Stimulated activated CD4-positive, alpha-beta T cell treated with anti-CD3 and anti-CD28 coated beads, Interleukin-2, amount 100 ng/mL, for 24 hours (primary cell): ENCODE measurements at places on chromosomes 12 and 14.

DNA sequence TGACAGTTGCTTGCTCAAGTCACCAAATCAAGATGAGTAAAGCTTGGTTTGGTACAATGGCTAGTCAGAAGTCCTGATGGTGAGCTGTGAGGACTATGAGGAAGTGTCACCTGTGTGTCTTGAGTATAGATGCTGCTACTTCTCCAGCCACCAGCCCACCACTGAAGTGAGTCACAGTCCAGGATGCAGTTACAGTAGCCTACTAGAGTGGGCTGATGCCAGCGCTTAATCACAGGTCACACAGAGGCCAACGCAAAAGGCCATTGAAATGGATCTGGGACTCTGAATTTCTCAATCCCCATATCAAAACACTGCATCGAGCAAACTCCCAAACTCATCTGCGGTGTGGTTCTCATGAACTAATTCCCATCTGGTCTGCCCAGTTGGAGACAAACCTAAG is 223.1 kb downstream of the ANO6 start:
- no peak for DNase-seq

DNA sequence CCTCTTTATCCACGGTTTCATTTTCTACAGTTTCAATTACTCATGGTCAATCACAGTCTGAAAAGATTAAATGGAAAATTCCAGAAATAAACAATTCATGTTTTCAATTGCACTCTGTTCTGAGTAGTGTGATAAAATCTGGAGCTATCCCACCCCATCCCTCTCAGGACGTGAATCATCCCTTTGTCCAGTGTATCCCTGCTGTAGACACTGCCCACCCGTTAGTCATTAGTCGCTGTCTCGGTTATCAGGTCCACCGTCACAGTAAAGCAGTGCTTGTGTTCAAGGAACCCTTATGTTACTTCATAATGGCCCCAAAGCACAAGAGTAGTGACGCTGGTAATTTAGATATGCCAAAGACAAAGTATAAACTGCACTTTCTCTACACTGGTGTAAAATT is 141.0 kb upstream of the LMNTD1 start:
- DNase-seq: no peak

DNA sequence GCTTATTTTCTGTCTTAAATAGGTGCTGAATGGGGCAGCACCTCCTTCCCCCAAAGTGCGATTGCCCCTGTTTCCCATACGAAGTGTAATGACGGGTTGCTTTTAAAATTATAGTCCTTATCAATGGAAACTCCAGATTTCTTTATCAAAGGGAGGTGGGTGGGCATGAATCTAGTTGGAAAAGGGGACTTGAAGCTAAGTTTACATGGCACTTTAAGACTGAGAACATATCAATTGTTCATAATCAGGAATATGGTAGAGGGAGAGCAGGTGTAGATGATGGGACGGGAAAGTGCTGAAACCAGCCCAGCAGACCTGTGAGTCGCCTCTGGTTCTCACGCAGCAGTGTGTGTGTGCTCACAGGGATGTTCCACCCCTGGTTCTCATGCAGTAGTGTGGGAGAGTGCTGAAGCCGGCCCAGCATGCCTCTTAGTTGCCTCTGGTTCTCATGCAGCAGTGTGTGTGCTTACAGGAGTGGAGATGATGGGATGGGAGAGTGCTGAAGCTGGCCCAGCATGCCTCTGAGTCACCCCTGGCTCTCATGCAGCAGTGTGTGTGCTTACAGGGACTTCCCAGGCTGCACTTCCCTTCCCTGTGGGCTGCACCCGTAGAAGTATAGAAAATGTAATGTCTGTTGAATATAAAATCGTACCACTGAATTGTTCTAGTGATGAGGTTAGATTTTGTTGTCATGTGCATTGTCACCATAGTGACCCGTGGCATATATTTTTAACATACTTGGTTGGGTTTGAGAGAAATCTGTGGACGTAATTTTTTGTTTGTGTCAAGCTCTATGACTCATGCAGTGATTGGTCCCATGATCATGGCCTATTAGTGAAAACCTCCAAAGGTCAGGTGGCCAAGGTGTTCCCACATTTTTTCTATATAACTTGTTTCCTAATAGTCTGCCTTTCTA is 51.6 kb downstream of the GPATCH2L start:
- peak; percentile 2 for DNase-seq

GRCh38 chr12:90548595-90548994 is 406.4 kb downstream of the CCER1 start:
- DNase-seq: no peak

DNA sequence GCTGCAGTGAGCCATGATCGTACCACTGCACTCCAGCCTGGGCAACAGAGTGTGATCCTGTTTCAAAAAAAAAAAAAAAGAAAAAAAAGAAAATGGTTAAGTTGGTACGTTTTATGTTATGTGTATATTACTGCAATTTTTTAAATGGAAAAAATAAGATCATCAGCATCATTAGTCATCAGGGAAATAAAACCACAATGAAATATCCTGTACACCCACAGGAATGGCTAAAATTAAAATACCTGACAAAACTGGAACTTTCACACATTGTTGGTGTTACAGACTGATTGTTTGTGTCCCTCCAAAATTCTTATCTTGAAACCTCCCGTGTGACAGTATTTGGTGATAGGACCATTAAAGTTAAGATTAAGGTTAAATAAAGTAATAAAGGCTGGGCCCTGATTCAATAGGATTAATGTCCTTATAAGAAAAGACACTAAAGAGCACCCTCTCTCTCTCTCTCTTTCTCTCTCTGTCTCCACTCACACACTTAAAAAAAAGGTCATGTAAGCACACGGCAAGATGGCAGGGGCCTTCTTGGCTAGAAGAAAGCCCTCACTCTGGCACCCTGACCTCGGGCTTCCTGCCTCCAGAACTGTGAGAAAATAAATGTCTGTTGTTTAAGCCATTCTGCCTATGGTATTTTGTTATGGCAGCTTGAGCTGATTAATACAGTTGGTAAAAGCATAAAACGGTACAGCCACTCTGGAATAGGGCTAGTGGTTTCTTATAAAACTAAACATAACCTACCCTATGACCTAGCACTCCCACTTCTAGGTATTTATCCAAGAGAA is 48.3 kb upstream of the ZFP36L1 start:
- no peak for DNase-seq
